ENCODE measurements at places on chromosomes 5 and 9.

DNA sequence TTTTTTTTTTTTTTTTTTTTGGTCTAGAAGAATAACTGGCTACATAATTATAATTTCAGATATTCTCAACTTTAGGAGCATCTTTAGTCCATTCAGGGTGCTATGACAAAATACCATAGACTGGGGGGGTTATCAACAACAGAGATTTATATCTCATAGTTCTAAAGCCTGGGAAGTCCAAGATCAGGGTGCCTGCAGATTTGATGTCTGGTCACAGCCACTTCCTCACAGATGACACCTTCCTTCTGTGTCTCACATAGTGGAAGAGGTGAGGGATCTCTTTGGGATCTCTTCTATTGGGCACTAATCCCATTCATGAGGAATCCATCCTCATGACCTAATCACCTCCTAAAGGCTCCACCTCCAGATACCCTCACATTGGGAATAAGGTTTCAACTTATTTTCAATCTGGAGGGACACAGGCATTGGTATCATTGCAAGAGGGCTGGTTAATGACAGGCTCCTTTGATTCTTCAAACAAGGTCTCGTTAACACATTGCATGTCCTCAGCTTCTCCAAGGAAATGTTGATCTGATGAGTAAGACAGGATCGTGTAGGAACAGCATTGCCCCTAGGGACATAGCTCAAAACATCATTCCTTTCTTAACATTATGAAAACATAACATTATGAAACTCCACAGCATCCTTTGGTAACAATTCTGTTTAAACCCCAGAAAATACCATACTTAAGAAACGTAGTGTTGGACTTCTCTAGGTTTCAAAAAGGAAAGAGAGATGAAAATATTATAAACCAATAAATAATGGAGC lies 372.4 kb downstream of the SEMA5A start:
- DNase-seq = no peak

GRCh38 chr9:115944166-115944948 lies 209.2 kb upstream of the PAPPA start:
- DNase-seq = no peak

DNA sequence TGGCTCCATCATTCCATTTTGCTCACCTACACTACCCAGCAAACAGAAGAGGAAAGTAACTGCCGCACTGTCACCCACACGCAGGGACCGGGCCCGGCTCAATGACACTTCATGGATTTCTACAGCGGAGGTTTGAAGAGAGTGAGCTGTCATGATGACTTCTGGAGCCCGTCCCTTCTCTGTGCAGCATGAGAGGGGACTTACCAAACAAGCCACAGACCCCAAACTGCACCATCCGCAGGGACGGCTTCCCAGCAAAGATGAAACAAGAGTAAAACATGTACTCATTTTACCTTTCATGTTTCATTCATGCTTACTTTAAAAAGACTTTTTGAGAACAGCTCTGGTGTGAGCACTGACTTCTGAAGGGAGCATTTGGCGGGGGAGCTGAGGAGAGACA lies 99.5 kb downstream of the TLE1 start:
- no peak for DNase-seq

GRCh38 chr5:82676661-82677060 lies 398.5 kb upstream of the RPS23 start:
- DNase-seq = no peak

DNA sequence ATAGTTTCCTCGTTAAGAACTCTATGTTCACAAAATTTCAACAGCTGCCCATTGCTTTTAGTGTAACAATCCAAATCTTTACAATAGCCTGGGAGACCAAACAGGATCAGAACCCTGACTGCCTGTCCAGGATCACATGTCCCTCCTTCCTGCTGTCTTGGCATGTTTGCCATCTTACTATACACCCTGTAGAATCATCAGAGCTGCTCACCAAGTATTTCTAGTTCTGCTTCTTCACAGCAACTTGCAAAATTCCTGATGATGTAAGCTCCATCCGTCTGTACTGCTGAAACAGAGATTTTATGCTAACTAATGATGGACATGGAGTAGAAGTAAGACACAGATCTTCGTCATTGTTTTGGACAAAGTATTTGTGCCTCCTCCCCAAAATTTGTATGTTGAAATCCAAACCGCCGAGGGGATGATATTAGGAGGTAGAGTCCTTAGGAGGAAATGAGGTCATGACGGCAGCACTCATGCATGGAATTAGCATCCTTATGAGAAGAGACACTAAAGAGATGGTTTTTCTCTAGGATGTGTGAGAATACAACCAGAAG lies 464.9 kb upstream of the BRINP1 start:
- DNase-seq = no peak

Data from NCI-H2081 (cell line).